ENCODE measurements at places on chromosomes 4 and X. TPM values are rescaled to one million over a fixed set of nuclear protein-coding genes. Genes with fewer than 3 reads are reported as not detected.

The GAGE2A gene
- not detected for polyA plus RNA-seq

The TSPYL2 gene
- polyA plus RNA-seq = 28.2 TPM

The PLP1 gene
- polyA plus RNA-seq = 6.1 TPM

The PRDM5 gene
- polyA plus RNA-seq = 18.5 TPM

The LRAT gene
- 0.97 TPM for polyA plus RNA-seq

The MAGEA2B gene
- polyA plus RNA-seq = not detected

The RBMX gene
- polyA plus RNA-seq = 438 TPM

The TRIM75 gene
- polyA plus RNA-seq = not detected

GRCh38 chr4:88820698-88821415 lies 123.2 kb upstream of the NAP1L5 start:
- no peak for DNase-seq

DNA sequence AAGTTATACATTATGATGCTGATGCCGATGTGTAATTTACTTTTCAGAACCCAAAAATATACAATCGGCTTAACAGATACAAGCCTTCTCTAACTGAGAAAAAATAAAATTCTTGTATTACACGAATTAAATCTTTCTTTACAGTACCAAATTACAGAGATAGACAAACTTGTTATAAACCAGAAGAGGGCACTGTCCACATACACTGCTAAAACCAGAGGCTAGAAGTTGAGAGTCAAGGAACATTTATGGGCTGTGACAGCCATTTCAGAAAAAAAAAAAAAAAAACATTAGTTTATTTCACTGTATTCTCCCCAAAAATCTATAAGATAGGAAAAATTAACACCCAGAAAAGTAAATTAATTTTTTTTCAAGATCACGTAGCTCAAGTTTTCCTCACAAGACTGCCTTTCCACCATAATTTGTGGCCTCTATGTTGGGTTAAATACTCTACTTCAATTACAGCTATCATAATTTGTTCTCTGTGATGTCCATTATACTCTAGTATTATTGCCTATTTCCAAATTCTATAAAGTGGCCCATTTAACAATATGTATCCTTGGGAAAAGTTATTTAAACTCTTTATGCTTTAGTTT lies 12.0 kb downstream of the EREG start:
- DNase-seq = no peak

- no peak for DNase-seq
Observed at GRCh38 chr4:182576601-182577289, 333.5 kb downstream of the TENM3 start.

GRCh38 chrX:134880866-134881265 lies 109.9 kb upstream of the SMIM10 start:
- DNase-seq = no peak

GRCh38 chr4:124487651-124488050 lies 224.9 kb downstream of the ANKRD50 start:
- DNase-seq = no peak

- no peak for DNase-seq
Observed at GRCh38 chrX:108091878-108092291, 307 bp downstream of the ATG4A start.

- no peak for DNase-seq
Observed at GRCh38 chr4:114512595-114513295, 85.9 kb upstream of the UGT8 start.

GRCh38 chr4:176443646-176444409 lies 124.1 kb downstream of the SPCS3 start:
- no peak for DNase-seq
